NCI-H187 treated with DMSO at 0.1 percent for 48 hours (cell line): ENCODE measurements at places on chromosomes 16 and 17.

DNA sequence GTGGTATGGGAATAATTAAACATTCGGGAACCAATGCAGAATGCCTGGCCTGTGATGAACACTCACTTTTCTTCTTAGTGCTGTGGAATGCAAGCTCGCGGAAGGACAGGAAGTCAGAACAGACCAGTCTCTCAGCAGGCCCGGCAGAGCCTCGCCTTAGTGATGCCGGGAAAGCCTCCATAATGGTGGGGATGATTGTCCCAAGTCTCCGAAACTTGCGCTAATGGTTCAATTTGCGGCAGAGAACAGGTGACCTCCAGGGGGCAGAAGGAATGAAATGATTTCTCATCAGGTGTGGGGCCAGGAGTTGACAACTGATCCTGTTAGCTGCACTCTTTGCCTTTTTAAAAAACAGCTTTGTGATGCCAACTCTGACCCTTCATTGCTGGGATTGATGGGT, 170.6 kb downstream of the GSG1L start:
- no peak for DNase-seq

DNA sequence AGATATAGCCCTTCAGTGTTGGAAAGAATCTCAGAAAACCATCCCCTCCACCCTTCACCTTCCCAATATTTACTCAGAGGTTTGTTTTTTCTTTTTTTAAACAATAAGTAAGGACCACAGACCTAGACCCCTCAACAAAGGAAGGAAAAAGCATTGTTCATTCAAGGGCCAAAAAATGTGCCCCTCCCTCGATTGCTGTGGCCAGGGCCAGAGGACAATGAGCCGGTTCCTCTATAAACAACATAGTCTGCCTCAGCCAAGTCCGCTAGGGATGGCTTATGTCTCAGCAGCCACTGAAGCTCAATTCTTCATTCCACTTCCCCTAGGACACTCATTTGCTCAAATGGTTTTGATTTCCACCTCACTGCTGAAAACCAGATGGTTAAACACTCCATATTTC, 24.0 kb downstream of the TRIM16 start:
- no peak for DNase-seq

DNA sequence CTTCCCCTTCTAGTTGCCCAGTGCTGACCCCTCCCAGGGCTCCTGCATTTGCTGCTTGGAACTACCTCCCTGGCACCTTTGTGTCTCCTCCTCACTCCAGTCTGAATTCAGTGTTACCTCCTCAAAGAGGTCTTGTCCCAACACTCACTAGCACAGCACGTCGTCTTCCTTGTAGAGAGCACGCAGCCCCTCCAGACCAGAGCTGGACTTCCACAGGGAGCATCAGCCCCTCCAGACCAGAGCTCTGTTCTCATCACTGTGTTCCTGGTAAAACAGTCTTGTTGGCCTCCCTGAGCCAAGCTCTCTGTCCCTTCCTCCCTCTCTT, 27.8 kb upstream of the MGAT5B start:
- no peak for DNase-seq

- DNase-seq, result no peak
Observed at GRCh38 chr16:31876951-31877828, 3.6 kb downstream of the ZNF267 start.

DNA sequence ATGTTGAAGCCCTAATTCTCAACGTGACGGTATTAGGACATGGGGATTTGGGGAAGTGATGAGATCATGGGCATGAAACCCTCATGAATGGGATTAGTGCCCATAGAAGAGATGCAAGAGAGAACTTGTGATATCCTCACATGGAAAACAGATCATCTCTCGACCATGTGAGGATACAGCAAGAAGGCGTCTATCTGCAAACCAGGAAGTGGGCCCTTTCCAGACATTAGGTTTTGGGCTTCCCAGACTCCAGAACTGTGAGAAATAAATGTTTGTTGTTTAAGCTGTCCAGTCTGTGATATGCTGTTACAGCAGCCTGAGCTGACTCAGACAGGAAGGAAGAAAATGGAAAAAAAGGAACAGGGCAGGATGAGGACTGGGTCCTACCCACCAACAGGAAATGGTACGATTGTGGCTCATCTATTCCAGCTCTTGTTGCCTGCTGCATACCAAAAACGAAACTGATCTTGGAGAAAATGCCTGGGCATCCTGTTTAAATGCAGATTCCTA, 21.9 kb upstream of the SSTR2 start:
- DNase-seq, result no peak

GRCh38 chr16:80816356-80816755, 12.0 kb upstream of the CDYL2 start:
- no peak for DNase-seq

DNA sequence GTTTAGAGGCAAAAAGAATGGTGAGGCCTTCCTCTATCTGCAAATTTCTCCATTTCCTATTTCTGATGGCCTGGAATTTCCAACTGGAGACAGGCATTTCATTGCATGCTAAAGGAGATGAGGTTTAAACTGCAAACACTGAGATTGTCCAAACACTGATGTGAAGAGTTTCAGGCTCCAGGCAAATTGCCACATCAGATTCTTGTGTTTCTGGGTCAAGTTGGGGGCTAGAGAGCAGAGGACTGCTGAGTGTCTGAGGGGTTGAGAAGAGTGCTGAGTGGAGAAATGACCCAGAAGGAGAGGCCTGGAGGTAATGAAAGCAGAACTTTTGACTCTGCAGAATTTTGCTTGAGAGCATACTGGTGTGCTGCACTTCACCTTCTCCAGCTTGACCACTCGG, 216.7 kb upstream of the MPHOSPH6 start:
- no peak for DNase-seq

DNA sequence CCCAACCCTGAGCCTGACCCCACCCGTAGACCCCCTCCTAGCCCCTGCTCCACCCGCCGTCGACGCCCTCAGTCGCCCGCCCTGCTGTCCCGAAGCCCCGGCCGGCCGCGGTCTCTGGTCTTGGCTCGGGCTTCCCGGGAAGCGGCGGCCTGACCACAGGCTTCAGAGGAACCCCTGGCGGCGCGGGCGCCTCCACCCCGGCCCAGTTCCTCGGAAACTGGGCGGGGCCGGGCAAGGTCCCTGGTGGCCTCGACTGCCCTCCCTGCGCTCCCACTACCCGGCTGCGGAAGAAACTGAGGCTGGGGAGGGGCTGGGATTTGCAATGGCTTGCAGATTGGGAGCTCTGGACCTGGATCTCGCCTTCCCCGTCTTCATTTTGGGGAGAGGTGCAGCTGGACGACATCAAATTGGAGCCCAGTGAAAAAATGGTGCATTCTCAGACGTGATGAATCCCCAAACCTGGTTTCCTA, 692 bp upstream of the SOCS1 start:
- no peak for DNase-seq

GRCh38 chr17:61420745-61421398, 21.2 kb downstream of the TBX2 start:
- DNase-seq, result no peak

- no peak for DNase-seq
Observed at GRCh38 chr17:2017274-2017941, 7.7 kb downstream of the RTN4RL1 start.

- DNase-seq, result no peak
Observed at GRCh38 chr17:70024253-70024652, 50.8 kb upstream of the KCNJ16 start.
